Ascending aorta (tissue), 2 donors: ENCODE measurements at places on chromosomes 12 and 14.

DNA sequence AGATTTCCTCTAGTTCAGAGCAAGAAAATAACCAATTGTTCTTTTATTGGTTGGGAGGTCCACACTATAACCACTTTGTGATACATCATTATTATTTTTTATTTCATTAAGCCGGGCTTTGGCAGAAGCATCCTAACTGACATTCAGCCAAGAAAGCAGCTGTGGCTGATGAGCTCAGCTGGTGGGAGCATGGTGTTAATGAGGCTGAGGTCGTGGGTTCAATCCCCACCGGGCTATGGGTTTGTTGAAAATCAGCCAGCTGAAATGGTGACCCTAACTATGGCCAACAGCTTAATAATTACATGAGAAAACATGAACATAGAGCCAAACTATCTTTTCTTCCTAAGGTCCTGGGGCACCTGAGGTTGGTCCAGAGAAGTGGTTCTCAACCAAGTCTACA is 378.2 kb downstream of the GLT1D1 start:
- H3K36me3 ChIP-seq, result no peaks in the 10 kb centered on the region
- no peaks in the 10 kb centered on the region for H3K27me3 ChIP-seq
- H3K4me3 ChIP-seq, result no peak overlapping the region
- H3K4me1 ChIP-seq, result no peaks in the 10 kb centered on the region
- DNase-seq, result no peak

GRCh38 chr12:122859303-122860039 is 24.2 kb downstream of the HIP1R start:
- H3K36me3 ChIP-seq, result peaks cover 80% of the 10 kb centered on the region
- DNase-seq, result no peak
- no peak overlapping the region for H3K27ac ChIP-seq
- no peak overlapping the region for H3K4me3 ChIP-seq
- H3K27me3 ChIP-seq, result no peaks in the 10 kb centered on the region
- H3K4me1 ChIP-seq, result peaks cover 5% of the 10 kb centered on the region

GRCh38 chr14:60904381-60904780 is 76.5 kb downstream of the TRMT5 start:
- no peak for DNase-seq
- H3K27ac ChIP-seq, result no peak overlapping the region
- H3K36me3 ChIP-seq, result no peaks in the 10 kb centered on the region
- H3K27me3 ChIP-seq, result no peaks in the 10 kb centered on the region

- H3K27ac ChIP-seq, result no peak overlapping the region
- no peak for DNase-seq
- no peaks in the 10 kb centered on the region for H3K4me1 ChIP-seq
Measured at GRCh38 chr12:69108037-69108436, 131.3 kb upstream of the CPSF6 start.

GRCh38 chr12:89251342-89252271 is 100.7 kb downstream of the DUSP6 start:
- no peak overlapping the region for H3K4me3 ChIP-seq
- H3K27ac ChIP-seq, result peak overlapping the region; percentile 20
- H3K4me1 ChIP-seq, result no peaks in the 10 kb centered on the region
- H3K27me3 ChIP-seq, result no peaks in the 10 kb centered on the region

- peaks cover 9% of the 10 kb centered on the region for H3K4me1 ChIP-seq
- peak overlapping the region; percentile 62 for H3K27ac ChIP-seq
- H3K36me3 ChIP-seq, result no peaks in the 10 kb centered on the region
Measured at GRCh38 chr14:94935706-94936300, 165.9 kb upstream of the GSC start.

DNA sequence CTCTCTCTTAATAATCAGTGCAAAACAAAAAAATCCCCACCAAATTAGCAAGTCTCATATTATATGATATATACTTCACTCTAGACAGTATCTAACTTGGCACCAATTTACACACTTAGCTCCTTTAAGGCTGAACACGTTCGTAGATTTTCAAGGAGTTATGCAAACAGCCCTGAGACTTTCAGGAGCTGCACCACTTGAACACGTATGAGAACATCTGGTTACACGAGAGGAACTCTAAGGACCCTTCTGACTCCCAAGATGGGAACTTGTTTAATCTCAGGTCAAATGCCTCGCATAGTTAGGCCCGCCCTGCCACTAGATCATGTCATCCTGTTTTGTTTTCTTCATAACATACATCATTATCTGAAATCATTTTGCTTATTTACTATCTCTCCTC is 10.0 kb downstream of the SPRING1 start:
- no peak overlapping the region for H3K27ac ChIP-seq
- H3K4me1 ChIP-seq, result no peaks in the 10 kb centered on the region
- no peaks in the 10 kb centered on the region for H3K27me3 ChIP-seq
- DNase-seq, result no peak

DNA sequence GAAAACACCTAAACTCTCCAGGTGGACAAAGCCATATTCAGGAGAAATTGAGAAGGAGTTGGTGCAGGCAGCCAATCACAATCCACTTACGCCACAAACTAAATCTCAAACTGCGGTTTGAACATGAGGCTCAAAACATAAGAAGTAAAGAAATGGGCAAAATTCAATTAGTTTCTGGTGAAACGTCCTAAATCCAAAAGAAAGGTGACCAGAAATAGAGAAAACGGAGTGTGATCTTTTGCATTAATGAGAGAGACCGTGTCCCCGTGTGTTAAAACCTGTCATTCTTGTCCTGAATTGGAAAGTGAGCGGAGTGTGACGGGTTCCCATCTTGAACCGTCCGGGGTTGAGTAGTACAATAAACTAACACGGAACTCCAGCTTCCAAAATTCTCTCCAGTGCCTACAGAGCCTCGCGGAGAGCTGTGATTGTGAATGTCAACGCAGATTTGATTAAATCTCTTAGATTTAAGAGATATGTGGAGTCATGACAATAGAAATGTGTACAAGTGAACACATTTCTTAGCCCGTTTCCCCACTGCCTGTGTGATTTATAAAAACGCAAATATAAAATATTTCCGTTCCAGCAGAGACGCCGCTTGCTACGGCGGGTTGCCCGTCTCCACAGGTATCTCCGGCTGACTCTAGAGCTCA is 595 bp upstream of the METAP2 start:
- H3K27ac ChIP-seq, result peak overlapping the region; percentile 96
- peaks cover 18% of the 10 kb centered on the region for H3K4me1 ChIP-seq
- peak overlapping the region; percentile 72 for H3K4me3 ChIP-seq
- H3K27me3 ChIP-seq, result no peaks in the 10 kb centered on the region
- H3K36me3 ChIP-seq, result peaks cover 5% of the 10 kb centered on the region

GRCh38 chr12:26402648-26403047 is 207.3 kb downstream of the SSPN start:
- no peak overlapping the region for H3K27ac ChIP-seq
- no peaks in the 10 kb centered on the region for H3K4me1 ChIP-seq
- H3K36me3 ChIP-seq, result no peaks in the 10 kb centered on the region
- H3K4me3 ChIP-seq, result no peak overlapping the region
- no peak for DNase-seq

- no peak overlapping the region for H3K27ac ChIP-seq
- H3K27me3 ChIP-seq, result no peaks in the 10 kb centered on the region
- H3K4me1 ChIP-seq, result no peaks in the 10 kb centered on the region
Measured at GRCh38 chr12:117046011-117046369, 53.2 kb downstream of the TESC start.

- no peak overlapping the region for H3K27ac ChIP-seq
- H3K4me3 ChIP-seq, result no peak overlapping the region
- no peaks in the 10 kb centered on the region for H3K27me3 ChIP-seq
Measured at GRCh38 chr12:71871116-71871515, 31.6 kb downstream of the TBC1D15 start.

DNA sequence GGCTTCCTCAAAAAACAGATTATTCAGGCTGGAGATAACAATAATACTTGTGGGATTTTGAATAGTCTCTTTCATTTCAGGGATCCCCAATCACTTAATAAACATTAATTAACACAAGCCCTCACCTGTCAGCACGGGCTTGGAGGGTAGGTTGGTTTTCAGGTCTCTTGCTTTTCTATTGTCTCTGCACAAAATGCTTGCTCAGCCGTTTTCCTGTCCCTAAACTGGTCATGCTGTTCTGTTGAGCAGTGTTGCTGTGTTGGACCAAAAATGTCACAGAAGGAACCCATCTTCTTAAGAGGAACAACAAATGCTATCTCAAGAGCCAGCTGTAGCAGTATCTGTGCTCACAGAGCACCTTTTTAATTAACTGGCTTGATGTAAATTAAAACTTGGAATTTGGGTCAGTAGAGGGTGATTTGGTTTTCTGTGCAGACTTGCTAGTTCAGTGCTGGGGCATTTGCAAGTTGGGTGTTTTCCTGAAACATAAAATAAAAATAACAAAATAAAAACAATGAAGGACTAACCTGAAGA is 231.8 kb upstream of the CRY1 start:
- no peak for DNase-seq
- no peaks in the 10 kb centered on the region for H3K4me1 ChIP-seq
- peaks cover under 1% of the 10 kb centered on the region for H3K27me3 ChIP-seq
- H3K27ac ChIP-seq, result no peak overlapping the region
- no peak overlapping the region for H3K4me3 ChIP-seq

DNA sequence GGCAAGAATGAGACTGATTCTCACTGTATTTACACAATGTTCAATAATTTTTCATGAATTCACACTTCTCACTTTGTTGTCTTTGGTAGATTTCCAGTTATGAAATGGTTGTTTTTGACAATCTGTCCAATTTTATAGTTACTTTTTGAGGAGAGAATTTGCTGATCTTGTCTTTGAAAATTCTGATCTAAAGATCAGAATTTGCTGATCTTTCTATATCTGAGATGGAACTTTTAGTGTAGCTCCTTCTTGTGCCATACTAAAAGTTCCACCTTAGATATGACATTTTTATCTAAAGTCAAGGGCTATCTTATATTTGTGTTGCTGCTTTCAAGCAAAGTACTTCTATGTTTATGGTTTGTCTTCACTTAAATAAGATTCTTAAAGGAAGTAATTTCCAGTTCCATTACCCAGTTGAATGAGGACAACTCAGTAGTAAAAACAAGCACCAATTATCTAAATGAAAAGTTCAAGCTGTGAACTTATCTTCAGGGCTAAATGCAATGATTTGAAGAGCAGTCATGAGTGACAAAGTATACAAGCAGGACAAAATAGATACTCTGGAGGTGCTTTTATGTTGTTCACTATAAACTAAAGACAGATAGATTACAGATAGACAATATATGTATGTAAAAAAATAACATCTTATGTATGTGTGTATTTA is 76.4 kb upstream of the FOXG1 start:
- H3K27me3 ChIP-seq, result no peaks in the 10 kb centered on the region
- no peaks in the 10 kb centered on the region for H3K36me3 ChIP-seq
- H3K4me1 ChIP-seq, result no peaks in the 10 kb centered on the region
- no peak overlapping the region for H3K4me3 ChIP-seq

GRCh38 chr12:42871816-42872215 is 282.3 kb upstream of the PRICKLE1 start:
- H3K4me3 ChIP-seq, result no peak overlapping the region
- H3K4me1 ChIP-seq, result no peaks in the 10 kb centered on the region
- H3K27ac ChIP-seq, result no peak overlapping the region
- H3K36me3 ChIP-seq, result no peaks in the 10 kb centered on the region
- DNase-seq, result no peak

DNA sequence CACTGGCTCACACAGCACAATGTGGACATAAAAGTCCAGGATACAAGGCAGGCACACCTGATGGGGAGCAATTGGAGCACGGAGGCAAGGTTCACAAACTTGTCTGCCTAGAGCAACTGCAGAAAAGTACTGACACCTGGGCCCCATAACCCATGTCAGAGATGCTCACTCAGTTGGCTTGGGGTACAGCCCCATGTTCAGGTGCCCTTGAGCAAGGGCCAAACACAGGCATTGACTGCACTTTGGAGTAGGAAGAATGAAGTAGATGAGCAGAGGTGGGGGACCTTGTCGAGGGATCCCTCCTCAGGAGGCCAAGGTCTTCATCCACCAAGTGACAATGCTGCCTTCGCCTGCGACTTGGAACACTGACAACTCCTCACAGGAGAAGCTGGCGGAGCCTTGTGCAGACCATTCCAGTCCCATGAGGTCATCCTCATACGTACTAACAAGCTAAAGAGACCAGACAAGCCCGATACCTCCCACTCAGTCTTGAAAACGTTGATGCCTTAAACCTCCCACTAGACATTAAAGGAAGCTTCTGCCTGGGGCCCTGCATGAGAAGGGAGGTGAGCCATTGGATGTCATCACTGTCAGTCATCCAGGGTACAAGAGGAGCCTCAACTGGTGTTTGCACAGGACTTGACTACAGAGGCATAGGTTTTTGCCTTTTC is 42.5 kb upstream of the C14orf180 start:
- no peaks in the 10 kb centered on the region for H3K27me3 ChIP-seq
- DNase-seq, result peak; percentile 40
- H3K27ac ChIP-seq, result no peak overlapping the region

- H3K36me3 ChIP-seq, result no peaks in the 10 kb centered on the region
- H3K4me1 ChIP-seq, result no peaks in the 10 kb centered on the region
- H3K4me3 ChIP-seq, result no peak overlapping the region
Measured at GRCh38 chr14:104277416-104278213, 139.2 kb downstream of the KIF26A start.

DNA sequence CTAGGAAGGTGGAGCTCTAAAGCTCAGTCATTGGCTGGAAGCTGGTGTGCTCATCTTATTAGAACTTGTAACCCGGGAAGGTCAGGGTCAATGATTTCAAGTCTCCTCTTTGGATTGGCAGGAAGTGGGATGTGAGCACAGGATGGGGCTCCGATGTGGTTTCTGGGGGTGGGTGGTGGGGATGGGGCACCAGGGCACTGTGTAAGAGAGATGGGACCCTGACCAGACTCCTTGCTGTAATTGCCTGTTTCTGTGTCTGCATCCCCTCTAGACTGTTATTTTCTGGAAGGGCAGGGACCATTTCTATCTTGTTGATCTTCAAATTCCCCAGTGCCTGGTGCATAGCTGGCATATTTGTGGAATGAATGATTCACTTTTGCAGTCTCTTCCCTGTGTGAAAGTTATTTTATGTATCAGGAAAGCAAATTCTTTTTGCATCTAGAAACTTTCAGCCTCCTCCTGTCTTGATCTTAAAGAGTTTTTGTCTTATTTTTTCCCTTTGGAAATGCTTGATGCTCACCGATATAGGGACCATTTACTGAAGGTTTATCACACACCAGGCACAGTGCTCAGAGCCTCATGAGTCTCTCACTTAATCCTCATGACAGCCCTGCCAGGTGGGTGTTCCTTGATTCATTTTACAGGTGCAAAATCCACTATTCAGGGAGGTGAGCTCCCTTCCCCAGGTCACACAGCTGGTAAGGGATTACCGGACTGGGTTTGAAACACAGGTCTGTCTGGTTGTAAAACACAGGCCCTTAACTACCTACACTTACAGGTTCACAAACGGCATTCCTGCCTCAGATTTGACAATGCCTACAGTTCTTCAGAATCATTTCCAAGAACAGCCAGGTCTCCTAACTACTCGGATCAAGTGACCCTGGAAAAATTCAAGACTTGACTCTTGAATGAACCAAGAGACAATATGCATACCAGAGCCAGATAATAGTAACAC is 86.9 kb upstream of the IGF1 start:
- no peaks in the 10 kb centered on the region for H3K4me1 ChIP-seq
- H3K27me3 ChIP-seq, result no peaks in the 10 kb centered on the region
- no peak for DNase-seq

- no peak for DNase-seq
- H3K4me1 ChIP-seq, result no peaks in the 10 kb centered on the region
- H3K4me3 ChIP-seq, result no peak overlapping the region
- H3K36me3 ChIP-seq, result no peaks in the 10 kb centered on the region
- no peak overlapping the region for H3K27ac ChIP-seq
- no peaks in the 10 kb centered on the region for H3K27me3 ChIP-seq
Measured at GRCh38 chr12:131855521-131856142, 27.4 kb downstream of the MMP17 start.
